Fibroblast of upper back skin (primary cell): ENCODE measurements at places on chromosomes 7 and 10.
A peak's percentile ranks its signal among the peaks of the same experiment; 100 is the strongest.

DNA sequence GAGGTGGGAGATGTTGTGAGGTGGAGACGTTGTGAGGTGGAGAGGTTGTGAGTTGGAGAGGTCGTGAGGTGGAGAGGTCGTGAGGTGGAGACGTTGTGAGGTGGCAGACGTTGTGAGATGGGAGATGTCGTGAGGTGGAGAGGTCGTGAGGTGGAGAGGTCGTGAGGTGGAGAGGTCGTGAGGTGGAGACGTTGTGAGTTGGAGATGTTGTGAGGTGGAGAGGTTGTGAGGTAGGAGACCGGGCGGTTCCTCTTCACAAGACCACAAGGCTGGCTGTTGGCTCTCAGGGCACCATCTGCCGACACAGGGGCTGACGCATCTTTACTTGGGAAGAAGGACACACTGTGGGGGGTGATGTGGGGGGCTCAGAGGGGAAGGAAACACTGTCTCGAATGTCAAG lies 34.7 kb upstream of the SHH start:
- DNase-seq, result no peak

- DNase-seq, result peak; percentile 49
Measured at GRCh38 chr7:66921396-66921917, 432 bp downstream of the TMEM248 start.

DNA sequence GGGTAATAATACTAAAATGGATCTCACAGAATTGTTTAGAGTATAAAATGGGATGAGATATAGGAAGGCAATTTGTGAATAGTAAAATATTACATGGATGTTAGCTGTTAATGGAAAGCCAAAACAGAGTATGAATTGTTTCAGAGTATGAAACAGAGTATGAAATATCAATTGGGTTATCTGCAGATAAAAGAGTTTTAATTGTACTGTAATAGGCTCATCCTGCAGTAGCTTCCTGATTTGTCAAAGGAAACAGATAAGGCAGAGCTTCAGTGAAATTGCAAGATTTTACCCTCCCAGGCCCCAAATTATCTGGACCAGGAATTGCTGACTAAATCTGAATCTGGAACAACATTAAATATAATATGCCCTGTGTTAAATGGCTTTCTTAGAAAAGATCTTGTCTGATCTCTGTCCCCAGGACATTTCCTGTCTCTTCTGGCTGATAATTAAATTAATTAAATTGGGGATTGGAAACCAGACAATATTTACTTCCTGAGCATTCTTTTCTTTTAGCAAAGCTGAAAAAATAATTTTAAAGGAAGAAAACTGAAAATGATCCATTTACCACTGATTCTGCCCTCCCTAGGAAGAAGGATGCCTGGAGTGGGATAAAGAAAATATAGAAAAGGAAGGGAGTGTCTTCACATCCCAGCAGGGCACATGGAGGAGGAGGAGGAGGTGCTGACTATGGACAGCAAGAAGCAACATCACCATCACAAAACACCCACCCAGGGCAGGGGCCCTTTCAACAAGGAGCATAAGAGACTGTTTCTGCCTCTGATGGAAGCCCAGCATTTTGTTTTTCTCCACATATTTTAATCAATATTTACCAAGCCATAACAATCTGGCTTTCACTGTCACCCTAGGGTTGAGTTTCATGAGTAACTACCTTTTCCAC lies 18.5 kb downstream of the PTN start:
- no peak for DNase-seq

- DNase-seq, result peak; percentile 97
Measured at GRCh38 chr10:9762966-9763656, 1254.6 kb upstream of the CELF2 start.

DNA sequence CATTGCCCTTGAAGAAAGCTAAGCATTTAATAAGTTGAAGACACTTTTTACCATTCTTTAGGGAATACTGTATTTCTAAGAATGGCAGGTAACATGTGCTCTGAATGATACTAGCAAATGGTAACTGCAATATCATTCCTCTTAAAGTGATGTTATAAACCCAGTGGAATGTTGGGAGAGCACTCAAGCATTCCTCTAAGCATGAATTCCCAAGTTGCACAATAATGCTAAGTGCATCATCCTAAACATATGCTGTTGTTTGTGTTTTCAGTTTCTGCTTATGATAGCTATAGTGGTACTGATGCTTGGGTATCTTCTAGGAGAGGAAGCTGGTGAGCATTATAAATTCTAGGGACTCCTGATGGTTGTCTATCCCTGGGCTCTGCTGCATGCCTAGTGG lies 673.9 kb downstream of the PHTF2 start:
- DNase-seq, result peak; percentile 78

- no peak for DNase-seq
Measured at GRCh38 chr10:132971448-132972148, 29.2 kb upstream of the CFAP46 start.

DNA sequence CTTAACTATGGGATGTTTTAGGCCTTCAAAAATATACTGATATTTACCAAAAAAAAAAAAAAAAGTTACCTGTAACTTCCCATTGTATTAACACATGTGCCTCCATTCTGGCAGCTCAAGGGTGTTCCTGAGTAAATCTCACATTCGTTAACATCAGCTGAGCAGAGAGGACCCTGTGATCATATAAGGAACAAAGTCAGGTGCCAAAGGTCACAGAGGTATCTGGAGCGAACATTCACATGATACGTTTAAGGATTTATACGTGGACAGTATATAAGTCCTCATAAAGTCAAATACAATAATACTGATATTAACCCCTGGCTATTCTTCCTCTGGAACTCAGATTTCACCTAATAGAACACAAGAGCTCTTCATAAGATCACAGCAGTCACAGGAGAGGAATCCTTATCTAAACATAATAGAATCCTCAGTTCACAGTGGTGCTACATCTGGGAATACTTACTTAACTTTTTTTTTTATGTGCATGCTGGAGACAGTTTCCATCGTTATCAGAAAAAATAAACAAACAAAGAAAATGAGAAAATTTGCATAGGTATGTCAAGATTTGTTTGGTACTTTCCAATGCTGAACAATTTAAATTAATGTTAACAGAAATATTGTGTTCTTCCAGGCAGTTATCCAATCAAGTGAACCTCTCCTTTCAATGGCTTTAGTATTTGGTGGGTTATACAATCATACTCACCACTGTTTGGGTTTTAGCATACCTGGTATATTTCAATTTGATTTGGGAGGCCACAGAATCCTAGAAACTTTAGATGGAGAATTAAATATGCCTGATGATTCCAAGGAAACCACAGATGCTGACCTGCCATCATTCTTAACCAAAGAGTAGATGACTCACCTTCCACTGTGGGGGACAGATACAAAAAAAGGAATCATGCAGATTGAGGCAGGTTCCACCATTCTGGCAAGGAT lies 6.6 kb downstream of the CUBN start:
- DNase-seq, result peak; percentile 89

GRCh38 chr10:3866332-3866731 lies 81.3 kb upstream of the KLF6 start:
- no peak for DNase-seq

- DNase-seq, result no peak
Measured at GRCh38 chr10:89022734-89023133, 32.1 kb downstream of the FAS start.

DNA sequence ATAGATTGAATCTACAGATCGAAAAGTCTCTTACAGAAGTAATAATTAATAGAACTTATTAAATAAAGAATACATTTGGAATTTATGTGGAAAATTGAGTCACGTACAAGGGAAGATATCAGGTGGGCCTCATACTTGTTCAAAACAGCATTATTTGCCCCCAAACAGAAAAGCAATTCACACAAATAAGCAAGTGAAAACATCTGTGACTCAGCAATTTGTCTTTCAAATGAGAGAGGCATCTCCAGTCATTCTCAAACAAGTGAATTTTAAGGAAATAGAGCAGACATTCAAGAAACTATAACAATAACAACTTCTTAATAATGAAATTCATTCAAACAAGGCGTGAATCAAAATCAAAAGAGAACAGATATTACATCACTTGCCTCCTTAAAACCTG lies 50.1 kb downstream of the SEMA3A start:
- DNase-seq, result no peak

DNA sequence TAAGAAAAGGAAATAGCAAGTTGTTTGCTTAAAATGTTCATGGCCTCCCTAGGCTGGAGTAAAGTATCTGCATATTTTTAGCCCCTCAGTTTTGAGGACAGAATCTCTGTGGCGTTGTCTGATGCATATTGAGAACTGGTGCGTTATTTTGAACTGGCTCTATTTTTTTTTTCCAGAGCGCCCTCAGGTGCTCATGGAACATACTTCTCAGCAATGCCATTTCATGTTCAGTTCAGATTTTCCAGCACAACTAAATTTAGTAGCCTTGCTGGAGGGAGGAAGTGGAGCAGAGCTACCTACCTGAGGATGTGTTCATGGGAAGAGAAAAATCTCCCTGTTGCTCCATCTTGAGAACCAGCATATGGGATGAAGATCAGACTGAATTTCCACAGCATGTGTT lies 870.5 kb downstream of the LRMDA start:
- no peak for DNase-seq

DNA sequence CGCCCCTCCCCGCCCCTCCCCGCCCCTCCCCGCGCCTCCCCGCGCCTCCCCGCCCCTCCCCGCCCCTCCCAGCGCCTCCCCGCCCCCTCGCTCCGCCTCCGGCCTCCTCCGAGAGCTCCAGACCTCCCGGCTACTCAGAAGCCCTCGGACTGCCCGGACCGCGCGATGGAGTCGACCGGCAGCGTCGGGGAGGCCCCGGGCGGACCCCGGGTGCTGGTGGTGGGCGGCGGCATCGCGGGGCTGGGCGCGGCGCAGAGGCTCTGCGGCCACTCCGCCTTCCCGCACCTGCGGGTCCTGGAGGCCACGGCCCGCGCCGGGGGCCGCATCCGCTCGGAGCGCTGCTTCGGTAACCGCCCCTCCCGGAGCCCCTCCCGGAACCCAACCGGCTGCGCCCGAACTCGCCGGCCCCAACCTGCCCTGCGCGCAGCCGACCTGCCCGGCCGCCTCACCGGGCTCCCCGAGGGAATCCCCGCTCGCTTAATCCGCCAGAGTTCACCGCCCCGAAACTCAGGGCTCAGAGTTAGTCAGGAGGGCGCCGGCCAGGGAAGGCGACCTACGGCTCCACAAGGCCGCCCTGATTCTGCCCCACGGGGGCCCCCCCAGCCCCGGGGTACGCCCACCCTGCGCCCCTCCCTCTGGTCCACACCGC lies at the start of gene PAOX:
Gene PAOX, plus strand, starts transcription at position 111 of the 649 bp plus-strand sequence. Its CDS starts 55 bp downstream, at position 166.
- DNase-seq, result peak; percentile 55

DNA sequence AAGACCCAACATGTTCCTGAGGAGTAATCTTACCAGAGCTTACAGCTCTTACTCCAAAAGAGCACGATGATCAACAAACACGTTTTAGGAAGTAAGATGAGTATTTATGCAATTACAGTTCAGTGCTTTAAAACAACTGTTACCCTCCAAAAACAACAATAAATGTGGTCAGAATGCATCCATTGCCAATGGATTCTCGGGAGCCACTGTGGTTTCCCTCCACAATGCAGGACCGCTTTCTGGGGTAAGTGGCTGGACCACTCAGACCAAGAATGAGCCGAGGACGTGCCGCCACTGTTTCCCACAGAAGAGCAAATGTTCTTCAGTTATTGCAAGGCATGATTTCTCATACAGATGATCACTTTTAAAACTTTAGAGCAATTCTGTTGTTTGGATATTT lies 232.3 kb upstream of the MKLN1 start:
- no peak for DNase-seq

DNA sequence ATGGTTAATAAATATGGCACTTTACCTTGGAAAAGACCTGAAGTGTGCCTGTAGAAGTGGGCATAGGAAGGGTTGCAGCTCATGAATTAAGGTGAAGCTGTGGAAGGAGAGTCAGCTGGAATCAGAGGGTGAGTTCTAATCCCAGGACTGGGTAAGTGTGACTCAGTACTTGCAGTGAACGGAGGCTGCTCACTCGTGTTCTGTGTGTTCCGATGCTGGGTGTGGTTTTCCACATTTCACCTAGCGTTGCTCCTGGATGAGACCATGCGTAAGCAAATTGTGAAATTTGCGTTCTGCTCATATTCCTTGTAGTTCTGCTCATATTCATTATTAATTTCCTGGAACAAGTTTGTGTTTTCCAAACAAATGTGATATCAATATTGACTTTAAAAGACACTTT lies 22.4 kb upstream of the TMEM236 start:
- DNase-seq, result no peak

GRCh38 chr7:101815826-101816594 lies 1.4 kb upstream of the CUX1 start:
- DNase-seq, result peak; percentile 81

DNA sequence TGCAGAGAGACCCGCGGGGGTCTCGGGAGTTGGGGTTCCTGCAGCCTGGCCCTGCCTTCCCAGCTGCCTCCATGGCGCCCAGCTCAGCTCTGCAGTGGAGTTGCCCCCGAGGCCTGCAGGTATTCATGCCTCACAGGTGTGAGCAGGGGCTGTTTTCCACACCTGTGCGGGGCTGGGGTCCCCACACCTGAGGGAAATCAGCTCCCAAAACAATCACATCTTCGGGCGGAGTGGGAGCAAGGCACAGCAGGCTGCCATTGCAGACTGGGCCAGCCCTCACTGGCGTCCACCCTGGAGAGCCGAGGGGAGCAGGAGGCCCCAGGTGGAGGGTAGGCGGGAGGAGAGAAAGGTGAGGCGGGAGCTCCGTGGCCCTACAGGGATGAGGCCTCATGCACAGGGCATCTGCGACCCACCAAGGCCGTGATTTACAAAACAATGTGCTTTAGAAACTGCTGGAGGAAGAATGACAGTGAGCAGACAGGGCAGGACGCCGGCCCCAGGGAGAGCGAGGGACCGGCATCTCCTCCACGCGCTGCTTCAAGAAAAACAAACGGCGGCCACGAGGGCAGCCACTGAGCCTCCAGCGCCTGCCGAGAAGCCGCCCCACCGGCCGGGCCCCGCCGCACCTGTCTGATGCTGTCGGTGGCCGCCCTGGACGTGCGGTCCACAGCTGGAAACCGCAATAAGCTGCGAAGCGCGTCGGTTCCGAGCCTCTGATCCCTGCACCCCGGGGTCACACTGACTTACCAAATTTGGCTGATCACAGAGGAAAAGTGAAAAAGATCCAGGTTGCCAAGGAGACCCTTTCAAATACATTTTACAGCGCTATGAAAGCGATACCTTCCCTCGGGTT lies 53.0 kb upstream of the PDGFA start:
- no peak for DNase-seq

- no peak for DNase-seq
Measured at GRCh38 chr7:137296576-137296975, 47.0 kb downstream of the PTN start.

GRCh38 chr7:139482662-139483466 lies 609 bp downstream of the KLRG2 start:
- DNase-seq, result no peak

DNA sequence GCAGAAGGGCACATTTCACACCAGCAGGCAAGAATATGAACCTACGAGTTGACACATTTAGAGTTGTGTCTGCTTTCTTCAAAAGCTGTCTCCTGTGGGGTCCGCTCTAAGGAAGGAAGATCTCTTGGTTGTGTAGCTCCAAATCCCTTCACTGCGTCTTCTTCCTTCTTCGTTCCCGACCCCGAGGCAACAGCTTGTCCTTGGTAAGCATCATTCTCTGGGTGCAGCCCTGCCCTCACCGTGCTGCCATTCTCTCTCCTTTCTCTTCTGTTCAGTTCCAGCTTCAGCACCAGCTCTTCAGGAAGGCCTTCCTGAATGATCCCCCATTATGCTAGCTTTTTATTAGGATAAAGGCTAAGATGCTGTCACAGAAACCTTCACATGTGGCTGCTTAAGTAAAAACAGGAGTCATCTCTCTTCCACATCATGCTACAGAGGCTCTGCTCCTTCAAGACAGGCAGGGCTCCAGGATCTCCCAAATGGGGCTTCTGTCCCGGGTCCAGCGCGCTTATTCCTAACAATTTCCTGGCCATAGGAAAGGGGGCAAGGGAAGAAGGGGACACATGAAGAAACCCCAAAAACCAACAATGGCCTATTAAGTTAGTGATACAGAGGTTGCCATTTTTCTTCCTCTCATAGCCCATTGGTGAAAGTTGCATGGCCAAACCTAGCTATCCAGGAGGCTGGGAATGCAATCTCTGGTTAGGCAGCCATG lies 52.2 kb upstream of the SHH start:
- DNase-seq, result no peak
